ENCODE measurements at places on chromosomes 3 and 15. TPM values are rescaled to one million over a fixed set of nuclear protein-coding genes. Genes with fewer than 3 reads are reported as not detected.

GRCh38 chr15:31814082-31814481 is 216.2 kb upstream of the CHRNA7 start:
- no peak overlapping the region for H3K4me3 ChIP-seq
- no peaks in the 10 kb centered on the region for H3K4me1 ChIP-seq
- no peak for DNase-seq
- no peak overlapping the region for H3K27ac ChIP-seq

- peaks cover 9% of the 10 kb centered on the region for H3K4me1 ChIP-seq
- no peak overlapping the region for H3K27ac ChIP-seq
- no peaks in the 10 kb centered on the region for H3K36me3 ChIP-seq
Measured at GRCh38 chr3:141020143-141020830, 30.9 kb upstream of the SPSB4 start.

DNA sequence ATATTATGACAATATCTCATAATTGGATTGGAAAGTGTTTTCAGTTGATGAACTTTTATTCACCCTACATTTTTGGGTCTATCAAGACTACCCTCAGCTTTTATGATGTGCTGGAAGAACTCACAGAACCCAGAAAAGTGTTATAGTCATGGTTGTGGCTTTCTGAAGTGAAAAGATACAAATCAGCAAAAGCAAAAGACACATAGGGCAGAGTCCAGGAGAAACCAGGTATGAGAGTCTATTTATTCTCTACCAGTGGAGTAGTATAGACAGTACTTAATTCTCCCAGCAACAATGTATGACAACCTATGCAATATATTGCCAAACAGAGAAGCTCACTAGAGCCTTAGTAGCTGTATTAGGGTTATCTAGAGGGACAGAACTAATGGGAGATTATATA is 280.4 kb upstream of the TTC14 start:
- H3K4me1 ChIP-seq: no peaks in the 10 kb centered on the region
- no peak overlapping the region for H3K4me3 ChIP-seq
- H3K36me3 ChIP-seq: no peaks in the 10 kb centered on the region
- H3K27me3 ChIP-seq: no peaks in the 10 kb centered on the region

DNA sequence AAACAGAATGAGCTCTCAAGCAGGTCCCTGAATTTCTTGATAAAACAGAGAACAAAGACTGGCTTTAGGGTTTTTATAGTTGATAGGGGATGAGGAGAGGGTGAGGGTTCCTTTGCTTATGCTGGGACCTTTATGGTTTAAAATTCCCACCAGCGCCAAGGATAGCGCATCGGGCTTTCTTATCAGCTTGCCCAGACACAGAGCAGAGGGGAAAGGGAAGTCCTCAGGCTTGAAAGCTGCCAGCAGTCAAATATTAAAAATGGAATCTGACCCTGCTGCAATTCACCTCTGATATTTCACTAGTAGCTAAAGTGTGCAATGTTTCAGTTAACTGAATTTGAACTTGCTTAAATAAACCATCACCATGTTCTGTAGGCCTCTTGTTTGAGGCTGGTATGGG is 55.0 kb upstream of the EPHA3 start:
- H3K4me3 ChIP-seq: no peak overlapping the region
- no peak for DNase-seq
- H3K27me3 ChIP-seq: no peaks in the 10 kb centered on the region

DNA sequence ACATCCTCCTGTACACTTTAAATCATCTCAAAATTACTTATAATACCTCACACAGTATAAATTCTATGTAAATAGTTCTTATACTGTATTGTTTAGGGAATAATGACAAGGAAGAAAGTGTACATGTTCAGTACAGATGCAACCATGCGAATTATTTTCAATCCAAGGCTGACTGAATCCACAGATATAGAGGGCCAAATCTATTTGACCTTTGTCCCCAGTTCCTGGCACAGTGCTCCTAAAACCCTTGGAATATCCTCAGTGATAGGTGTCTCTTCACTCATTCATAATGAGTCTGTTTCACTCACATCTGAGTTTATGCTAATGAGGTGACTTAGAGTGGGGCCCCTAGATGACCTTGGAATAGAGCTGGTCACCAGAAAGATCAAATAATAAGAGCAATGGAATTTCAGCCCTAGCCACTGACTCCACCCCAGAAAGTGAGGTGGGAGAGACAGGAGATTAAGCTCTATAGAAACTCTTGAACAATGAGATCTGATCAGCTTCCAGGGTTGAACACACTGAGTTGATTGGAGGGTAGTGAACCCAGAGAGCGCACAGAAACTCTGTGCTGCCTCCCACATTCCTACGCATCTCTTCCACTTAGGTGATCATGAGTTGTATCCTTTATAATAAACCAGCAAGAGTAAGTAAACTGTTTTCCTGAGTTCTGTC is 65.3 kb downstream of the ADAM10 start:
- no peak for DNase-seq
- H3K27me3 ChIP-seq: no peaks in the 10 kb centered on the region
- no peak overlapping the region for H3K4me3 ChIP-seq
- H3K36me3 ChIP-seq: peaks cover 4% of the 10 kb centered on the region
- H3K27ac ChIP-seq: no peak overlapping the region

GRCh38 chr15:40339621-40339945 is 1.2 kb downstream of the CCDC9B start:
- no peaks in the 10 kb centered on the region for H3K27me3 ChIP-seq
- H3K27ac ChIP-seq: no peak overlapping the region

DNA sequence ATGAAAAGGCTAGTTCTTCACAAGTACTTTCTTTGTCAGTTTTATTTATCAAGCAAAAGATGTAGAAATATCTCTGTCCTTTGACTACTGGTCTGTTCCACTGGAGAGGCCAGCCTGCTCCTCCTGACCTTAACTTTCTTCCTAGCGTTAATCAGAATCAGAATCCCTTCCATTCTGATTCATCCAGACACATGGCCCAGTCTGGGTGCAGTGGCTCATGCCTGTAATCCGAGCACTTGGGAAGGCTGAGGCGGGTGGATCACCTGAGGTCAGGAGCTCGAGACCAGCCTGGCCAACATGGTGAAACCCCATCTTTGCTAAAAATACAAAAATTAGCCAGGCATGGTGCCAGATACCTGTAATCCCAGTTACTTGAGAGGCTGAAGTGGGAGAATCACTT is 32.0 kb upstream of the MANF start:
- no peaks in the 10 kb centered on the region for H3K4me1 ChIP-seq
- no peaks in the 10 kb centered on the region for H3K27me3 ChIP-seq
- no peak overlapping the region for H3K4me3 ChIP-seq
- no peak overlapping the region for H3K27ac ChIP-seq

DNA sequence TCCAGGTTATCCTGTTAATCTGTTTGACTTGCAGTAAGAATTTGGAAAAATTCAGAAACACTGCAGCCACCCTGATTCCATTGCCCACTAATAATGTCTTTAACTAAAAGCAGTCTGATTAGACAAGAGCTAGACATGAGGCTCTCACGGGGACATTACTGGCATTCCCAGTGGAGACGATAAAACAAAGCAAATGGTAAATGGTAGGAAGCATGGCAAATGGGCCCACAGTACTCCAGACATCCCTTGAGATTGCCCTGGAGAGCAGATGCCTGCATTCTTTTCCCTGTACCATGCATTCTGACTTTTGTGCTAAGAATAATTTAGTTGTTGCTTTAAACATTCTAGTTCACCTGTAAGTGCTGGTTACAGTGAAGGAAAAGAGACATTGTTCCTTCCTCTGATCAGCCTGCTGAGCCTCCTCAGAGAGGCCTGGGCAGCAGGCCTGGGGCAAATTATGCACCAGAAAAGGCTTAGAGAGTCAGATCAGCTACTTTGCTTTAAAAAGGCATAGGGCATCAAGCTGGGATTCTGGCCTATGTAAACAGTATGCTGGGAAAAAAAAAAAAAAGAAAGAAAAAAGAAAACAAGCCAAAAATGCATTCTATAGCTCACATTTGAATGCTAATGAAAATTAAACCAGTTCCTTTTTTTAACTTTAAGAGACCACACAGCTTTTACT is 204.6 kb downstream of the GABRG3 start:
- H3K27ac ChIP-seq: no peak overlapping the region
- no peak for DNase-seq
- no peak overlapping the region for H3K4me3 ChIP-seq
- H3K4me1 ChIP-seq: no peaks in the 10 kb centered on the region
- no peaks in the 10 kb centered on the region for H3K27me3 ChIP-seq

GRCh38 chr15:70438776-70439175 is 324.6 kb downstream of the UACA start:
- no peaks in the 10 kb centered on the region for H3K36me3 ChIP-seq
- peaks cover 15% of the 10 kb centered on the region for H3K27me3 ChIP-seq
- DNase-seq: no peak
- H3K4me1 ChIP-seq: peaks cover 21% of the 10 kb centered on the region
- H3K4me3 ChIP-seq: no peak overlapping the region

DNA sequence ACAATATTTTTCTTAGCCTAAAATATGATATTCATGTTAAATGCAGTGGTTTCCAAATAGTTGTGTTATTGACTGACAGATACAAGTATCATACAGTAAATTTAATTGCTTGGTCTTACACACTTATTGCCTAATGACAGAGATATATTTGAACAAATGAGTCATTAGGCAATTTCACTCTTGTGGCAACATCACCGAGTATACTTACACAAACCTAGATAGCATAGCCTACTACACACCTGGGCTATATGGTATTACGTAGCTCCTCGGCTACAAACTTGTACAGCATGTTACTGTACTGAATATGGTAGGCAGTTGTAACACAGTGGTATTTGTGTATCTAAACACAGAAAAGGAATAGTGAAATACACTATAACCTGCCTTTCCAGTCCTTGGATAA is 50.3 kb downstream of the SERPINI1 start:
- H3K4me3 ChIP-seq: no peak overlapping the region
- H3K27me3 ChIP-seq: no peaks in the 10 kb centered on the region
- H3K36me3 ChIP-seq: no peaks in the 10 kb centered on the region
- no peaks in the 10 kb centered on the region for H3K4me1 ChIP-seq
- no peak overlapping the region for H3K27ac ChIP-seq

DNA sequence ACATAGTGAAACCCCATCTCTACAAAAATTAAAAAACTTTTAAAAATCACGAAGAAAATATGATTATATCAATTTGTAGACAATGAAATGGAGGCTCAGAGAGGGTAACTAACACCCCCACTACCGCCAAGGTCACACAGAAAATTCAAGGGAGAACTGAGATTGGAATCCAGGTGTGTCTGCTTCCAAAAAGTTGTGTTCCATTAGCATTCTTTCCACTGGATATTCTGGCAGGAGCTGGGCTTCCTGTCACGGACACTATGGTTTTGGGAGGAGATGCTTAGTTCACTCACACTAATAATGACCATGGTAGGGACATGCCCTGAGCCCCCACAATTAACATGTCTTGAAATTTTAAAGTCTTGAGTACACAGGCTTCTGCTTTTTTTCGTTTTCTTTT is 28.8 kb downstream of the CTSH start:
- DNase-seq: no peak
- peaks cover 5% of the 10 kb centered on the region for H3K4me1 ChIP-seq
- H3K4me3 ChIP-seq: no peak overlapping the region
- no peaks in the 10 kb centered on the region for H3K27me3 ChIP-seq
- H3K36me3 ChIP-seq: peaks cover 17% of the 10 kb centered on the region
- no peak overlapping the region for H3K27ac ChIP-seq

- no peak overlapping the region for H3K4me3 ChIP-seq
- no peak overlapping the region for H3K27ac ChIP-seq
- no peaks in the 10 kb centered on the region for H3K36me3 ChIP-seq
- peaks cover 6% of the 10 kb centered on the region for H3K27me3 ChIP-seq
Measured at GRCh38 chr15:64809649-64810496, 15.6 kb downstream of the PIF1 start.

GRCh38 chr3:135878501-135878900 is 87.0 kb upstream of the PPP2R3A start:
- no peaks in the 10 kb centered on the region for H3K4me1 ChIP-seq
- DNase-seq: no peak
- no peak overlapping the region for H3K4me3 ChIP-seq
- H3K27me3 ChIP-seq: no peaks in the 10 kb centered on the region
- no peak overlapping the region for H3K27ac ChIP-seq

GRCh38 chr15:64950888-64951287 is 38.8 kb downstream of the SPG21 start:
- H3K27me3 ChIP-seq: no peaks in the 10 kb centered on the region
- no peak overlapping the region for H3K4me3 ChIP-seq
- no peaks in the 10 kb centered on the region for H3K4me1 ChIP-seq
- peaks cover 5% of the 10 kb centered on the region for H3K36me3 ChIP-seq
- DNase-seq: peak; percentile 10
- no peak overlapping the region for H3K27ac ChIP-seq

- no peaks in the 10 kb centered on the region for H3K27me3 ChIP-seq
- H3K36me3 ChIP-seq: peaks cover 47% of the 10 kb centered on the region
- peak overlapping the region; percentile 70 for H3K4me3 ChIP-seq
- peak overlapping the region; percentile 92 for H3K27ac ChIP-seq
- DNase-seq: no peak
- peaks cover 83% of the 10 kb centered on the region for H3K4me1 ChIP-seq
Measured at GRCh38 chr3:141412936-141413354, 44.6 kb downstream of the ZBTB38 start.

DNA sequence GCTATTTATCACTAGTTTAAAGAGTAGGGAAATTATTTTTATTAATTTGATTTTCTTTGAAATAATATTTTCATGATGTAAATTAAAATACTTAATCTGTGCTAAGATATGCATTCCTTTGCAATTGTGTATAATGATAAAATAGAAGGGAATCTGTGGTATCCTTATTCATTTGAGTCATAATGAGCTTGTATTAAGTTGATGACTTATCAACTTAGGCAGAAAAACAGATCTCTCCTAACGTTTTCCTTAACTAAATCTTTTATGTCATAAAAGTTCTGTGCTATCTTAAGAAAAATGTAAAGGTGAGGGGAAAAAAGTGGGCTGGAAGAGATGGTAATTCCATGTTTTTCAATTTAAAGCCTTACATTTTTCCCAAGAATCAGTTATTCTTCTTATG is 1.9 kb downstream of the FGF7 start:
- no peaks in the 10 kb centered on the region for H3K36me3 ChIP-seq
- peaks cover 3% of the 10 kb centered on the region for H3K4me1 ChIP-seq
- DNase-seq: no peak

- no peak overlapping the region for H3K4me3 ChIP-seq
- H3K27ac ChIP-seq: no peak overlapping the region
- H3K4me1 ChIP-seq: peaks cover 2% of the 10 kb centered on the region
- DNase-seq: no peak
- no peaks in the 10 kb centered on the region for H3K27me3 ChIP-seq
Measured at GRCh38 chr3:60160111-60160821, 1091.0 kb downstream of the FHIT start.

- peaks cover 32% of the 10 kb centered on the region for H3K27me3 ChIP-seq
- DNase-seq: no peak
- H3K36me3 ChIP-seq: no peaks in the 10 kb centered on the region
- no peak overlapping the region for H3K27ac ChIP-seq
Measured at GRCh38 chr3:186374376-186374775, 12.3 kb upstream of the DGKG start.

GRCh38 chr3:117809186-117810081 is 1099.9 kb downstream of the TUSC7 start:
- H3K36me3 ChIP-seq: no peaks in the 10 kb centered on the region
- no peaks in the 10 kb centered on the region for H3K27me3 ChIP-seq
- H3K27ac ChIP-seq: no peak overlapping the region
- DNase-seq: no peak

PROK2 gene
- 0.26 TPM for total RNA-seq

SOX2 gene
- not detected for total RNA-seq

VEPH1 gene
- total RNA-seq: not detected

TPRA1 gene
- 18.7 TPM for total RNA-seq

SCN11A gene
- 0.02 TPM for total RNA-seq

CCR4 gene
- 137 TPM for total RNA-seq

Measured in activated CD4-positive, alpha-beta memory T cell treated with anti-CD3 and anti-CD28 coated beads for 36 hours (primary cell).